ENCODE measurements at places on chromosomes 5 and 9. TPM values are rescaled to one million over a fixed set of nuclear protein-coding genes. Genes with fewer than 3 reads are reported as not detected.

The AMBP gene
- total RNA-seq, result 3,808 TPM

The FCN1 gene
- total RNA-seq, result 7.8 TPM

The SLC25A51 gene
- 24.4 TPM for total RNA-seq

The PCDHGB6 gene
- total RNA-seq, result 1.4 TPM

The TLX3 gene
- total RNA-seq, result not detected

The PTCD2 gene
- 5.5 TPM for total RNA-seq

The SH2D3C gene
- 5.1 TPM for total RNA-seq

The PLAC8L1 gene
- total RNA-seq, result not detected

The PNPLA7 gene
- 0.75 TPM for total RNA-seq

The ANKRD34B gene
- not detected for total RNA-seq

The CDH9 gene
- not detected for total RNA-seq

The BSPRY gene
- total RNA-seq, result 0.50 TPM

The EIF4E1B gene
- total RNA-seq, result not detected

The PCDHGA2 gene
- total RNA-seq, result 0.23 TPM

The PCDHB8 gene
- total RNA-seq, result 0.08 TPM

The SLCO6A1 gene
- not detected for total RNA-seq

The NPR3 gene
- 15.4 TPM for total RNA-seq

The FRMD3 gene
- 0.61 TPM for total RNA-seq

The CYSRT1 gene
- 0.14 TPM for total RNA-seq

The HEMGN gene
- 0.08 TPM for total RNA-seq

The SPATA31A5 gene
- not detected for total RNA-seq

The FAM169A gene
- total RNA-seq, result 1.0 TPM

The COMMD10 gene
- 30.5 TPM for total RNA-seq

The PCDH12 gene
- 4.9 TPM for total RNA-seq

The BBLN gene
- total RNA-seq, result 23.6 TPM

The OBP2A gene
- not detected for total RNA-seq

The PCDHGA6 gene
- 0.37 TPM for total RNA-seq

The TAS2R1 gene
- total RNA-seq, result not detected

The TNC gene
- 1.7 TPM for total RNA-seq

The FAM221B gene
- total RNA-seq, result not detected

The PCDHB12 gene
- total RNA-seq, result 0.28 TPM

The PCDHB11 gene
- total RNA-seq, result 0.23 TPM

The NIPSNAP3A gene
- total RNA-seq, result 18.7 TPM

The PITX1 gene
- not detected for total RNA-seq

The TLE1 gene
- total RNA-seq, result 25.9 TPM

The EGR1 gene
- 6.1 TPM for total RNA-seq

The MYMK gene
- total RNA-seq, result not detected

The ARHGEF39 gene
- under 0.01 TPM for total RNA-seq

The ARHGEF37 gene
- total RNA-seq, result 6.1 TPM

The NFIB gene
- total RNA-seq, result 3.2 TPM

The INSL4 gene
- not detected for total RNA-seq

The EQTN gene
- 0.08 TPM for total RNA-seq

The PHPT1 gene
- total RNA-seq, result 23.2 TPM

The PCDHA9 gene
- under 0.01 TPM for total RNA-seq
